HAP-1 (cell line): ENCODE measurements at places on chromosomes 4 and X.

- DNase-seq = no peak
Observed at GRCh38 chr4:54651050-54651449, 6.7 kb upstream of the KIT start.

DNA sequence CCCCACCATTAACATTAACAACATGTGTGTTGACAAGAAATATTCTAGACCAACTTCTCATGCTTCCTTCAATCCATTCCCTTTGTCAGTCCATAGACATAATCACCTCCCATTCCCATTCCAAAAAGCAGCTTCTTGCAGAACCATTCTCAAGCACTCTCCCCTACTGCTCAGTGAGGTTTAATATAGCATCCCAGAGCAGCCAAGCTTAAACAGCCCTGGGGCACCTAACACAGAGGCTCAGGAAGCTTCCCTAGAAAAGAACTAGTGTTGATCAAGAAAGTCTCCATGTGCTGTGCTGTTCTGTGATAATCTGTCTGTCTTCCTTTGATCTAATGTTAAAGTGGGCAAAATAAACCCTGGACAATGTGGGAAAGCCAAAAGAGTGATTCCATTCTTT, 174.2 kb upstream of the NOCT start:
- no peak for DNase-seq

- DNase-seq = no peak
Observed at GRCh38 chrX:136538811-136539210, 6.8 kb downstream of the VGLL1 start.

DNA sequence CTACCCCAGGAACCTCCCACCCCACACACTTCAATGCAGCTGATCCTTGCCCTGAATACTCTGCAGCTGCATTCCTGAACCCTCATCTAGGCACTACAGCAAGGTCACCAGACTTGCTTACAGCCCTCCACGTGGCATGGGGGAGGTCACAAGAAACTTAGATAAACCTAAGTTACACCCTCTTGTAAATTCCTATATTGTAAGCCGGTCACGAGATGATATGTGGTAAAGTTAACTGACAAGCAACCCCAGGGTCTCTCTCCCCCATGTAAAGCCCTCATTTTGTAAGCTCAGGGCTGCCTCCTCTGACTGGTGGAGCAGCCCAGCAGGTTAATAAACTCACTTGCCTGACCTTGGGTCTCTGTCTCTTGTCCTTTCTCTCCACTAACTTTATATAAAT, 570.7 kb downstream of the PCDH7 start:
- no peak for DNase-seq

DNA sequence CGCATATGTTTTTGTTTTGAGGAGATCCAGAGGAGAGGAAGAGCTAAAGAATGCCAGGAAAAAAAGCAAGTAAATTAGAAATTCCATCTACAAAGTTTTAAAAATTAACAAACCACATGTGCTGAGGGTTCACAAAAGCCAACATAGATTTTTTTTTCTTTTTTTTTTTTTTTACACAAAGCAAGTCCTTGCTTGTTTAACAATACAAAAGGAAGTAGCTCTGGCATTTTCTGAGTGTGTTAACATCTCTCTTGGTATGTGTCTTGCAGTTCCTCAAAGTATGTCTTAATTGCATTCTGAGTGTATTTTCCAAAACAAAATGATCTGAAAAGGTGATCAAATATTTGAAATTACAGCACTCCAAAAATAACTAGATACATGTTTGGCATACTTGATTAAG, 1682.7 kb upstream of the AGA start:
- peak; percentile 54 for DNase-seq

GRCh38 chr4:92387459-92388069, 83.8 kb downstream of the GRID2 start:
- DNase-seq = peak; percentile 18

DNA sequence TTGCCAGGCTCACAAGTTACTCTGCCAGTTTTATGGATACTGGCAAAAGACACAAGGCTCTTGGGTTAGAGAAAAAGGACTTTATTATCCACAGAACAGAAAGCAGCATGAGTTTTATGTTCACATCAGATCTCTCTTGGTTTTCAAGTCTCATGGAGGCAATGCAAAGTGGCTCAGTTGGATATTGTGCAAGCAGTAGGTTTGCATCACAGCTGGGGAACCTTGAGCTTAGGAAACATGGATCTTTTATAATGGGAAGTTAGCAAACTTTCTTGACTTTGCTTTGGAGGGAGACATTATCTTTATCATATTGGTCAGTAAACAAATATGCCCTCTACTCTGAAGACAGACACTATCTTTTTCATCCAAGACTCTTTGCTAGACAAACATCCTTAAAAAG, 109.2 kb upstream of the GRPR start:
- DNase-seq = no peak

GRCh38 chr4:121073004-121073435, 685 bp upstream of the NDNF start:
- DNase-seq = no peak

DNA sequence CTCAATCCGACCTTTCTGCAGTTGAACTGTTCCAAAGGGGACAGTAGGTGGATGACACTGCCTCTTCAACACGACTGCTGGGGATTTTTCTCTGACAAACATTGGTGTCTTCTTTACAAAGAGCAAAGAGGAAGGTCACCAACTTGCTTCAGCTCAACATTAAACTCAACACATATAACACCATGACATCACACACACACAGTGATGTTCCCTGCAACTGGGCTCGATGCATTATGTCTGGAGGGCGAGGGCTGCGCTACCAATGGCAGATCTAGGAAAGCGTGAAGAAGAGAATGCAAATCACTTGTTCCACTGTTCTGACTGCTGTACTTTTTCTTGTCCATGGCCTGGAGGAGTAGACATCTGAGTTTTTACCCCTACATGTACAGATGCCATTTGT, 385.9 kb downstream of the UNC5C start:
- no peak for DNase-seq

DNA sequence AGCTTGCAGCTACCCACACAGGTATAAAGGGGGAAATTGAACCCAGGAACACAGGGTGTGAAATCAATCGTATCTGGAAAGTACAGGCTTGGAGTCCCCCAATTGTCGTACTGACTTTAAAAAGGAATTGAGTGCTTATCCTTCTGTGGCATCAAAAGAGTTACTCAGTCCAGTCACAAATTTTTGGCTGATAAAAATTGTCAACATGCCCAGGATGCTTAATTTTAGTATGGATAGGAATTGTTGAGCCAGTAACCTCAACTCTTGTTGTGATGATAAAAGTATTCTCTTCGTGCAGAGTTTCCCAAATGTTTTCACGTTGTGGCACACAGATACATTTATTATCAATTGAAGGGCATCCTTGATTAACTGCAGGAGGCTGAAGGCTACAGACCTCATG, 43.6 kb upstream of the FTHL17 start:
- no peak for DNase-seq

DNA sequence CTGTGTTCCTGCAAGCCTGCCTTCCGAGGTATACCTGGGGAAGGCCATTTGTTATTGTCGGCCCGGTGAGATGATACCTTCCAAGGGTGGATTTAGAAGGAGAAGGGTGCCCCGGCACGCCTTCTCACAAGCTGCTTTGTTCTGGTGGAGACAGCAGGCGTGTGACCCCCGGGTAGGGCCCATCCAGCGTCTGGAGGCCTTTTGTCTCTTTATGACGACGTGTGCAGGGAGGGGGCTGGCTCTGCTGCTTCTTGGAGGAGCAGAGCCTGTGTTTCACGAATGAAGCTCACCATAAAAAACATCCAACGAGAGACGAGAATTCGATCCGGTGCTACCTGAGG, 45.3 kb downstream of the SHOX start:
- DNase-seq = no peak

GRCh38 chrX:132652871-132653270, 164.0 kb upstream of the MBNL3 start:
- no peak for DNase-seq

- no peak for DNase-seq
Observed at GRCh38 chr4:144362366-144362765, 221.8 kb upstream of the GYPA start.

DNA sequence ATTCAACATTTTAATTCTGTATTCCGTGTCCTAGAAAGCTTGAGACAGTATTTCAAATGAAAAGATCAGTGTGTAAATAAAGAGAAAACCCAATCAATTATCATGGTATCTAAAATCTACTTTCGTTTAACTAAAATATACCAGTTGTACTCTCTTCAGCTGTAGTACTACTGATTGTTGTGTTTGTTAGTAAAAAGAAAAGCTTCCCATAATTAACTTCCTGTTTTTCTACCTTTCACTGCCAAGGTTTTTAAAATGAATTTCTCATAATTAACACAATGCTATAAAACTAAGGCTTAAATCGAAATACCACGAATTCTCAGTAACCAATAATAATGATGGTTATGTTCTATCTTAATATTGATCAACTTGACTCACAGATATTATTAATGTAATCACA, 37.4 kb downstream of the PPP3CA start:
- no peak for DNase-seq

DNA sequence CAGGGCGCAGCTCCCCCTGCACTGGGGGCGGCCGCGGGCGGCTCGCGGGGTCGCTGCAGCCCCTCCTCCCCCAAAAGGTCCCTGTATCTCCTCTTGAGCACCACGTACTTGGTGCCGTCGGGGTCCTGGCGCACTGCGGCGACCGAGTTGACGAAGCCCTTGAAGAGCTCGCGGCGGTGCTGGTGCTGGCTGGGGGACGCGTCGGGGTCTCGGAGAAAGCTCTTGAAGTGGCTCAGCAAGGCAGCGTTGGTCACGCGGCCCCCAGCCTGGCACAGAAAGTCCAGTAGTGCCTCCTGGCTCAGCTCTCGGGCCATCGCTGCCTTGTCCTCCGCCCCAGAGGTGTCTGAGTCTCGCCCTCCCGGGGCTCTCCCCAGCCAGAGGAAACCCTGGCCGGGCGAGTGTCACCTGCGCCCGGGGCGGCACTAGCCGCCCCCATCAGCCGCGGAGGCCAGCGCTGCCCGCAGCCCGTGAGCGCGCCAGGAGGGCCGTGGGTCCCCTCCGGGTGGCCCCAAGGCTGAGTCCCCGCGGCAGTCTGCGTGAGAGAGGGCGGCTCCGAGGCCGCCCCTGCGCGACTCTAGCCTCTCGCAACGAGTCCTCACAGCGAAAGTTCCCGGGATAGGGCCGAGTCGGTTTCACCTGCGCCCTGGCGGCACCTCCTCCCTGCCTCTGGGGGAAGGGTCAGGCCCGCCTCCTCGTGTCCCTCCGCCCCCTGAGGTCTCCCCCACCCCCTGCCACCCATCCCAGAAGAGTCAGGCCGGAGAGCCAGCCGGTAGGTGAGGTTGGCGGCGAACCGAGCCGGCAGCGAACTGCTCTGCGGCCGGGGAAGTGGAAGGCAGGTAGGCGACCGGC, at the start of gene SOWAHB:
SOWAHB (minus strand) TSS at position 609 of the 849 bp plus-strand sequence; CDS start at position 314, 295 bp downstream.
- peak; percentile 45 for DNase-seq

DNA sequence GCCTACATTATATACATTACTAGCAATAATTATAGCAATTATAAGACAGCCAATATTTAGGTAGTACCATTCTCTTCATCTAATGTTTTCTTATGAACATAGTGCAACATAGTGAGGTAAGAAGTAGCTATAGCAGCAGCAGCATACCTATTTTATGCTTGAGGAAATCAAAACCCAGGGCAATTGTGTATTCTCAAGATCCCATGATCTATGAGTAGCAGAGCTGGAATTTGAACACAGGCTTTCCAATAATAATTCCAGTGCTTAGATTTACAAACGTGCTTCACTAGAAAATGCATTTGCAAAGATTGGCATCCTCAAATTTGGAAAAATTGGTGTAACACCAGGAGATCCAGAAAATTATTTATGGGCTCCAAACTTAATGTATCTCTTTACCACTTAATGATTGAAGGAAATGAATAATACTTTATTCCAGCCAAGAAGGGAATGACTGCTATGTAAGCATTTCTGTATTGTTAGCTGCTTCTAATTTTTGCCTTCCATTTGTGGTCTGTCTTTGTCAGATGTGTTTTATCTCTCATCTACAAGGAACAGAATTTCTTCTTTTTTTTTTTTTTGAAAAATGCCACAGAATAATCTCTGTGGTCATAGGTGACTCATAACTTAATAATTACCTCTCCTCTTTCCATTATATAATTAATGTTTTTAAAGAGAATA, 451.1 kb downstream of the ARAP2 start:
- DNase-seq = no peak

DNA sequence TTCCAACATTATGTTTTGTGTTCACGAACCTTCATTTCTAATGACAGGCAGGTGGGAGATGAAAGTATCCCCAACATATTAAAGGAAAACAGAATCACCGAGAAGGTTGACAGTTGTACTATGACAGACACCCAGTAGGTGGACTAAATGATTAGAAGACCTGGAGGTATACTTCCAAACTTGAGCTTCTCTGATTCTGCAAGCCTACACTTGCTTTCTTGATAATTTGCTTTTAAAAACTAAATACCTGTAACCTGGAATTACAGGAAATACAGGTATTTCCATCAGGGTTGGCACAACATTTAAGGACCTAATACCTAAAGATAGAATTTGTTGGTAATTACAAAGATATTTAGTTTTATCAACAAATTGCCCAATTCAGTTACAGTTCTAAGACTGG, 43.4 kb downstream of the C4orf51 start:
- DNase-seq = no peak

DNA sequence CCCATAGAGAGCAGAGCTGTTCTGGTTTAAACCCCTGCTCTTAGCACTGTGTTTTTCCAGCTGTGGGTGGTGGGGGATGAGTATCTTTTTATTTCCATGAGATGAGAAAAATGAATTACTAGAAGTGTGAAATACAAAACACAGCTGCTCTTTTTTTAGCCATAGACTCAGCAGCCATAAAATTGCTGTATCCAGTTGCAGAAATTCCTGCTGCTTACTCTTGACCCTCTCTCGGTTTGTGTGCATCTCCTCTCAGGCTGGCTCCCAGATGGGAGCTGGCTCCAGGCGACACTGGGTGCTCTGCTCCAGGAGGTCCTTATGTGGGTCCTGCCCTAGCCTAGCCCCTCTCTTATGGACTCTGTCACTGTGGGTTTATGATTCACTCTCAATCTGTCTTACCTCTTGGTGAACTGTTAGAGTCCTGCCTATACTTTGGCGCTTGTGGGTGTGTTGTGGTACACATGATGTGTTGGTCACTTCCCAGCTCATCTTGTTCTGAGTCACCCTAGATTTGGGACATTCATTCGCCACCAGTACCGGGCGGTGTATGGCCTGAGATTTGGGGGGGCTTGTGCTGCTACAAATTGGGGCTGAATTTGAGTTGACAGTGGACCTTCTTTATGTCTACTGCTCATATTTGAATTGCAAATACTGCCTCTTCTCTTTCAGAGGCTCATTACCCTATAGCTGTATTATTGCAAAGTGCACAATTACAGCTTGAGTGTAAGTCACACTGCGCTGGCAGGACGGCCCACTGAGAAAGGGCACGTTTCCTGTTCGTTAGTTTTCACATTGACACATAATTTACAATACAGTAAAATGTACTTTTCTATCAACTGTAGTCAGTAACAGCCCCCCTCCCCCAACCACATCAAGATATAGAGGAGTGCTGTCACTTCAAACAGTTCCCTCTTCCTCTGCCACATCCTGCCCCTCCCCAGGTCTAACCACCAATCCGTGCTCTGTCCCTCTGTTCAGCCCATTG, 46.9 kb upstream of the MSANTD1 start:
- DNase-seq = no peak

DNA sequence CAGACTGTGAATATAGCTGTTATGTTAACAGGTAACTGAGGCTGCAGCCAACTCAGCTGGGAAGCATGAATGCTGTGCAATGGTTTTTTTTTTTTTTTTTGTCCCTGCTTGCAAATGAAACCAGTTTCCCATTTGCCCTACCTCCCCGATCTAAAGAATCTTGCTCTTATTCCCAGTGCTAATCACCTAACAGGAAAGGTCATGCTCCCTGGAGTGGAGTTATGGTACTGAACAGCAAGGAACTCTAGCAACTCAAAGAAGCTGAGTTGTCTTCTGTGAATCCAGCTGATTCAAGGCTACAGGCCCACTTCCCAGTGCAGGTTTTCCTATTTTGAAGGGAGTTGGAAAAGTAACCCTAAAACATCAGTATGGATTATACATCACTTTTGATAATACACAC, 52.1 kb downstream of the HTR2C start:
- no peak for DNase-seq
